Left kidney (tissue), 8 donors: ENCODE measurements at places on chromosomes 1 and 21. TPM values are rescaled to one million over a fixed set of nuclear protein-coding genes. Genes with fewer than 3 reads are reported as not detected.
A peak's percentile ranks its signal among the peaks of the same experiment; 100 is the strongest.

NFASC gene
- 34.4 TPM for polyA plus RNA-seq

DNA sequence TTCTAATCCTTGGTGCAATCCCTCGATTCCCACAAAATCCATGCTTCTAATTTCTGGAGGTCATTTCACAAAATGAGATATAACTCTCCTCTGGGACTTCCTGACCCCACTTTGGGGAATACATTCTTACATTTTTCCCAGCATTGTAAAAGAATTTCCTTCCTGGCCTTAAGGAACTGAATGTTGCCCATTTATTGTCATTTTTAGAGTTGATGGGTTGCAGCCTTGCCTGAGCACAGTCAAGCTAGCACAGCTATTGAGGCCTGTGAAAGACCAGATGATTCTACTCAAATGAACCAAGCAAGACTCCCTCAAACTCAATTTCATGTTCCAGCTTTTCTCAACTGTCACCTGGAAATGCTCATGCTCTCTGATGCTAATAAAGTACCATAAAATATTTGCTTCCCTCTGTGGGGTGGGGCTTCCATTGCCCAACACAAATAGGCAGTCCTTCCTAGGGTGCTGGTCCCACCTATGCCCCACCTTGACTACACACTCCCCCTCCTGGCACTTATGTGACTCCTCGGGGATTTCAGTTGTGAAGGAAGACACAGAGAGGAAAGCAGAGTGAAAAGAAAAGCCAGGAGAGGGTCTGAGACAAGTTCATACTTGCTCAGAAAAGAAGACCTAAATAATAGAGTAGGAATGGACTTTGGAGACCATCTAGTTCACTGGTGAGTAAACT is 24.0 kb upstream of the CDC7 start:
- DNase-seq, result peak; percentile 50

GRCh38 chr1:53966794-53967193 is 20.6 kb downstream of the LRRC42 start:
- no peak for DNase-seq

- peak; percentile 71 for DNase-seq
Observed at GRCh38 chr1:181021811-181022434, 747 bp downstream of the STX6 start.

DNA sequence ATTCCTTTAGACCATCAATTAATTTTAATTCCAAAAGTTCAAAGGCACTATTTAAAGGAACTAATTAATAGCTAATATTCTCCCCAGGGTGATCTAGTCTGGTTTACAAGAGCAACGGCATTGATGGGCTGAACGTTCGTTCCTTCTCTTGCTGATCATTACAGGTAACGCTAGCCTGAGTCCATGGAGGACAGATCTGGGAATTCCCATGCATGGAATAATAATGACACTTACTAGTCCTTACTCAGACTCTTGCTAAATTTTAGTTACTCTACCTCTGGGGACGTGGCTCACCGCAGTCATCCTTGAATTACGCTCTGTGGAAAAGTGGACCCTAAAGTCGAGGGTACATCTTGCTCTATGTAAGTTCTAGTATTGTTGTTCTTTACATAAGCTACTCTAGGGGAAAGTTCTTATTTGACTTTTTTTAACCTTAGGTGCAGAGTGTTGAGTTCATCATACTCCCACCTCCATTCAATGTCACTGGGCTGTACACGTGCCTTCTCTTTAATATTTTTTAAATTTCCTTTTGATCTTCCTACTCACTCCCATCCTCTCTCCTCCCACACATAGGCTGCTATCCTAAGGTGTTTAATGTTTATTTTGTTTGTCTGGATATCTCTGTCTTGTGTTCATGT is 133.9 kb downstream of the ZNF281 start:
- DNase-seq, result no peak

CASZ1 gene
- 18.0 TPM for polyA plus RNA-seq

DNA sequence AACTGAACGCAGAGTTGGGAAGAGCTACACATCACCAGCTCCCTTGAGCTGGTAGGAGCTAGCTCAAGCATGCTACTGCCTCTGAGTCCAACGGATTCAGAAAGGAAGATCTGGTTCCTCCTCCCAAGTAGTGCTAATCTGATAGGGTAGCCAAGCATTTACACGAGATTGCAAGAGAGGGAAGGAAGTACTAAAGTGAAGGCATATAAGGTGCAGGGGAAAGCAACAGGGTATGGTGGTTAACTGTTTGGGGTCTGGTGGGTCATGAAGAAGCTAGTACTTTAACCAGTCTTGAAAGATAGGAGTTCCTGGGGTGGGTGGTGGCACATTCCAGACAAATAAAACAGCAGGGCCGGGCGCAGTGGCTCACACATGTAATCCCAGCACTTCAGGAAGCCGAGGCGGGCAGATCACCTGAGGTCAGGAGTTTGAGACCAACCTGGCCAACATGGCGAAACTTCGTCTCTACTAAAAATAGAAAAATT is 20.2 kb upstream of the ZNF436 start:
- no peak for DNase-seq

DNA sequence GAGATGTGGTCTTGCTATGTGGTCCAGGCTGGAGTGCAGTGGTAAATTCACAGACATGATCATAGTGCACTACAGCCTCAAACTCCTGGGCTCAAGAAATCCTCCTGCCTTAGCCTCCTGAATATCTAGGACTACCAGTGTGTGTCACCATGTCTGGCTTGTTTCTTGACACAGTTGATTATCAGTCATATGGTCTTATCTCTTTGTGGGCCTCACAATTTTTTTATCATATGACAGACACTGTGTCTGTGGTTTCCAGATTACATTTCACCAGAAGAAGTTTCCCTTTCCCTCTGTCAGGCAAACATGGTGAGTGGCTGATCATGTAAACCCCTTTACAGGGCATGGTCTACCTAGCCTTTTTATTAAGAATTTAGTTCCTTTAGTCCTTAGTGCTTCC is 96.1 kb downstream of the HFM1 start:
- DNase-seq, result no peak

HAX1 gene
- polyA plus RNA-seq, result 73.5 TPM

GBP5 gene
- polyA plus RNA-seq, result 0.28 TPM

MATN1 gene
- 0.23 TPM for polyA plus RNA-seq

ACOT7 gene
- polyA plus RNA-seq, result 28.1 TPM

- DNase-seq, result peak; percentile 26
Observed at GRCh38 chr1:31875636-31876236, 59.9 kb upstream of the SPOCD1 start.

DNA sequence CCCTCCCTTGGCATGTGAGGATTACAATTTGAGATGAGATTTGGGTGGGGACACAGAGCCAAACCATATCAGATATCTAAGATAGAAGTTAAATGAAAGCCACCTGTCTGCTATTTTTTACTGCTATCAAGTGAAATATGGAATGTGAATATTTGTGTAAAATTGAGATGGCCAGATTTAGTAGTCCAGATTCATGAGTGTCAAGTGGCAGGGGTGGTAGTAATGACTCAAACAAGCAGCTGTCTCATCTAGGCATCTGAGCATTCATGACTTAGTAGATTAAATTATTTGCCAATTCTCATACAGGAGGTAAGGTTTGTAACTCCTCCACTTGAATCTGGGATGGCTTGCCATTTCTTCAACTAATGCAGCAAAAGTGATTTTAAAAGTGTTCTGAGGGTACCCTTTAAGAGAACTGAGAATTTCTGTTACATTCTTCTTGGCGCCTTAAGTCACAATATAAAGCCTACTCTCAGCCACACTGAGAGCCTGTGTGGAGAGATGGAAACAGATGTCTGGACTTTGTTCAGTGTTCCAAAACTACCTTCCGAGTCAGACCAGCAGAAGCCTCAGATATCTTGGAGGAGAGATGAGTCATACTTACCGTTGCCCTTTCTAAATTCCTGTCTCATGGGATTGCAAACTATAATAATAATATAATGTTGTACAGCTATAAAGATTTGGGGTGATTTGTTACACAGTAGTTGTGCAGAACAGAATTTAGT is 1065.6 kb upstream of the TMPRSS15 start:
- DNase-seq, result no peak

- DNase-seq, result no peak
Observed at GRCh38 chr21:44429894-44430293, 25.4 kb upstream of the LRRC3 start.

- no peak for DNase-seq
Observed at GRCh38 chr1:4095433-4095971, 195.4 kb upstream of the C1orf174 start.

CAPN8 gene
- polyA plus RNA-seq, result 2.3 TPM

GRCh38 chr1:90821152-90821787 is 104.2 kb upstream of the BARHL2 start:
- DNase-seq, result no peak

DNA sequence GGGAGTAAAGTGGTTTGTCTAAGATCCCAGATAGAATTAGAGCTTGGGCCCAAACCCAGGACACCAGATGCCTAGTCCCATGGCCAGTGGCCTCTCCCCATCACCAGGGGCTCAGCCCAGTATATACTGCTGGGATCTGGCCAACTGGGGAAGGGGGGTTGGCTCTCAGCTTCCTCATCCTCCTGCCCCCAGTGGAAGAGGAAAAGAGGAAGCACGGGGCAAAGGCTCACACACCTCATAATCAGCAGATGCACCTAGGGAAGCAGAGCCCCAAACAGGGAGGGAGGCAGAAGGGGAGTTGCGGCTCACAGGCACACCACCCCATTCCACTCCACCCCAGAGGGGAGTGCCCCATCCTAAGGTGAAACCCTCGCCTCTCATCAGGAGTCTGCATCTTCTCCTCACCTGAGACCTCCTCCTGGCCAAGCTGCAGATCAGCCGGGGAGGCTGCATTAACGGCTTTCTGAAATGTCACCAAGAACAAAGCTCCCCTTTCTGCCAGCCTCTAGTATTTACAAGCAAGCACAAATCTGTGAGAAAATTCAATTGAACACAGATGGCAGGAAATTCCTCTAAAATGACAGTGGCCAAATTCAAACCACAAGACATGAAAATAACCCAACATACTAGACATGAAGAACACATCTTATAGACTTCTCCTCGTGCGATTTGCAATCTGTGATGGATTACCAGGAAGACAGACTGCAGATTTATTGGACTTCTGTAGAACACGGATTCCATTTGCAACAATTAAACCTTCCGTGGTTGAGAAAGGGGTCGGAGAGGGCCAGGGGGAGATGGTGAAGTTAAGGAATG is 82.8 kb downstream of the GLIS1 start:
- no peak for DNase-seq

DNA sequence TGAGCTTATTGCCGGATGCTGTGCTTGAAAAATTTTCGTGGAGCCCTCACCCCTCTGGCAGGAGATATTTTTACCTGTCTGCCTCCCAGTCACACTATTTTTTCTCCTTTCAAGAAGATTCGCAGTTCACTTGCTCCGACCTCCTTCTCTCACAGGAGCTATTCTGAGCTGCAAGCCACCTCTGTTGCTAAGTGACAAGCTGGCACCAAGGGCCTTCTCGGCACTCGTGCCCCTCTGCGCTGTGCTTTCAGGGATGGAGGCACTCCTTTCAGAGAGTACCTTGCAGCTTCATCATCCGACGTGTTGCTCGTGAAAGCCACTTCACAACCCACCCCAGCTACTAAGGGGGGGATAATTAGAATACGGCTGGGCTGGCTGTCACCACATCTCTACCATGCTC is 11.6 kb downstream of the SLC6A17 start:
- DNase-seq, result no peak

DNA sequence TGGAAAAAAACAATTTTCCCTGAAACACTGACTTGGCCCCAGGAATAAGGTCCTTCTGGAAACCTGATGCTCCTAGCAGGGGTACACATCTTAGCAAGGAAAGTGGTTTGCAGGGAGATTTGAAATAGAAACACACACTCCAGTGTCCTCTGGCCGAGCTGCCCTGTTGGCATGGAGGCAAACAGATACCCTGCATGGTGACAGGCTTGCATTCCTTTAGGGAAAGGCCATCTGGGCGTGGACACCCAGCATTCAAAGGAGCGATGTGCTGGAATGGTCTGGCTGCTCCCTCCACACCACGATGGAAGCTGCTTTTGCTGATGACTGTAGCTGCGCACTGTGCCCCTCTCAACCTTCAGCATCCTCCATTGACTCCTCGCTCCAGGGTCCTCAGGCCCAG is 41.5 kb upstream of the BCAR3 start:
- no peak for DNase-seq

DNA sequence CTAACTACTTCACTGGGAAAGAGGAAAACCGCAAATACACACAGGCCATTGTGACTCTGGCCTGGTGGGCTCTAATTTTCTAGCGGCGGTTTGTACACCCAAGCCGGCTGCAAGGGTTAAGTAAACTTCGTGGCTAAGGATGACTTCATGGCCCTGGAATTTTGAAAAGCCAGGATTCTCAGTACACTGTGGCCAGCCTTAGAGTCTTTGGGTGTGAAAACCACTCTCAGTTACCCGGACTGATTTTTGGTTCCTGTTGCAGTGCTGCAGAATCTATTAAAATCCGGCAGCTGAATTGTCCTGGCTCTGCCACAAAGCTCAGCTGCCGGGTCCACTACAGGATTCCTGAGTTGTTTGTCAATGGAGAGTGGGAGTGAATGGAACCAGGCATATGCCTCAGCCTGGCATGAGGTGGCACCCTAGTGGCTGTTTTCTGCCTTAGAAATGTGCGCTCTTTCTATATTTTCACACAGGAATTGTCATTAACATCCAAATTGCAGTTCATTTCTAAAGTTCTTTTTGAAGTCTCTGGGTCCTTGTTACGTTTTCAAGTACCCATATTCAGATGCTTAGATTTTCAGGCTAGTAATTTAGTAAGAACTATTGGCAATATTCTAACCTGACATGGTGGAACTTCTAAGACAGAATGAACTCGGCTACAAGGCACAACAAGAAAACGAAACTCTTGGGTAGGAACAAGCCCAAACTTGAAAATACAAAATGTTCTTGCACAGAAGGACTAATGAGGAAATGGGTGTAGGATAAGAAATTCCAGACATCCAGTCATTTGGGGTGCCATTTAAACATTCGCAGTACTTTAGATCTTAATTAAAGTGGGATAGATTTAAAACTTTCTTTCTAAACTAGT is 255.9 kb downstream of the NFIA start:
- DNase-seq, result peak; percentile 78

SPRR2G gene
- polyA plus RNA-seq, result not detected

SPATA45 gene
- polyA plus RNA-seq, result 0.75 TPM

PRAMEF25 gene
- not detected for polyA plus RNA-seq

TIPRL gene
- 53.5 TPM for polyA plus RNA-seq

EXO5 gene
- 14.3 TPM for polyA plus RNA-seq

DNA sequence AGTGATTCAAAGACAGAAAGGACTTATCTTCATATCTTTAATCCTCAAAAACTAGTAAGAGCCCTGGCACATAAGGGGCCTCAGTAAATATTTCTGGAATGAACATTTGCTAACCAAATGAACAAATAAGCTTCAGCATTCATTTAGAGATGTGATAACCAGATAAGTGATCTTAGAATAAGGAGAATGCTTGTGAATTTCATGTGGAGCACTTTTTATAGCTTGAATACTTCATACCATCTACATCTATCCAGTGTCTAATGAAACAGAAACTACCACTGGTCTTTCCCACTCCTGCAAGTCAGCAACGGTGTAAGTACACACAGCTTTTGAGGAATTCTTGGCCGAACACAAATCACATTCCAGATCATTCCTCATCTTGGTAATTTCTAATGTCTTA is 38.5 kb downstream of the EDEM3 start:
- DNase-seq, result no peak

- DNase-seq, result no peak
Observed at GRCh38 chr1:155990005-155990739, 11.8 kb upstream of the ARHGEF2 start.
